Choroid plexus epithelial cell (primary cell): ENCODE measurements at places on chromosomes 7 and 10.

GRCh38 chr10:49605216-49605938 is 4.7 kb upstream of the SLC18A3 start:
- no peak for DNase-seq

DNA sequence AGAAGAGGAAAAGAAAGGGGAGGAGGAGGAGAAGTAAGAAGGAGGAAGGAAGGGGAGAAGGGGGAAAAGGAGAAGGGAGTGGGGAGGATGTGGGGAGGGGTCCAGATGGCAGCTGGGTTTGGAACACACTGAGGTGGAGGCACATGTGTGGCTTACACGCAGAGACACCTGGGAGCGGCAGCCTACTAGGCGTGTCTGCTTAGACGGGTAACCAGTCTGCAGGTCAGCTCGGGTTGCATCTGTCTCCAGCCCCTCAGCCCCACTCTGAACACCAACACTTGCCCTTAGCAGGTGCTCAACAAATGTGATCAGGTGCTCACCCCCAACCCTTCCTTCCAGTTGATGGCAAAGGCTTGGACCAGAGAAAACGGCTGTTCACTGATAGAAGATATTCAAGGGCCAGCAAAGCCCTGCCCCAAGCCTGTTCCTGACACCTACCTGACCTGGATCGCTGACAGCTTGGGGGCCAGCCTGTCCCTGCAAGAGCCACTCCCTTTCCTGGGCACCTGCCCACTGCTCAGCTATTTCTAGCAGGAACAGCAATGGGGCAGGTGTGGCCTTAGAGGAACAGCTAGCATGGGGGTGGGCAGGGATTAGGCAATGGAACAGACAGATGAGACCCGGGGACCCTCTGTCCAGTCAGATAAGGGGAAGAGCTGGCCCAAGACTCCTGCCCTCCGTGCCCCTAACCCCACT is 70.5 kb downstream of the SH3PXD2A start:
- no peak for DNase-seq

DNA sequence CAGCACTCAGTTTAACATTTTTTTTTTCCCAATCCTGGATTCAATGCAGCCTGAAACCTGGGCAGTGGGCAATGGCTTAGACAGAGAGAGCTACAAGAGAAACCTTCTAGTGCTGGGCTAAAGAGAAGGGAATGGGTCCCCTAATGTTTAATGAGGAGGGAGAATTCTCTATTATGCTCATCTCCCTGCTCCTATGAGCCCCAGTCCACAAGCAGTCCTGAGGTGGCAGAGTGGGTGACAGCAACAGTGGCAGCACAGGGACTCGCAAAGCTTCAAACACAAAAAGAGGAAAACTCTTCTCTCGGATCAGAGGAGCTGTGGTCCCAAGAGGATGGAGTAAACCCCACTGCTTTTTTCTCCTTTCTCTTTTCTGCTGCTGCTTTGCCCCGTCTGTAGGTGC is 36.5 kb downstream of the COBL start:
- DNase-seq = no peak

GRCh38 chr7:18445483-18445882 is 50.1 kb upstream of the HDAC9 start:
- DNase-seq = no peak

- no peak for DNase-seq
Measured at GRCh38 chr7:118026791-118027190, 153.6 kb upstream of the CTTNBP2 start.

GRCh38 chr7:41826641-41827040 is 123.8 kb upstream of the INHBA start:
- no peak for DNase-seq

DNA sequence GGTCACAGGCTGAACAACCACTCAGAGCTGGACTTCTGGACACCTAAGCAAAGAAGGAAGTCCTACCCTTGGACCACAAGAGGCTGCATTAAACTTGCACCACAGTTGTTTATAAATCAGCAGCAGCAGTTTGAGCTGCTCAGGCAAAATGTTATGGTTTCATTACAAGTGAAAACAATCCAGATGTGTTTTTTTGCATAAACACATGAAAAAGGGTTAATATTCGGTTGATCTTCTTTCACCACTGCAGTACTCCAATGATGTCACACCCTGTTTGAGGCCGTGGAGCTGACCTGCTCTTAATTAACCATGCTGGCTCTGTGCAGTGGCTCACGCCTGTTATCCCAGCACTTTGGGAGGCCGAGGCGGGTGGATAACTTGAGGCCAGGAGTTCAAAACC is 490.8 kb upstream of the CELF2 start:
- DNase-seq = no peak

DNA sequence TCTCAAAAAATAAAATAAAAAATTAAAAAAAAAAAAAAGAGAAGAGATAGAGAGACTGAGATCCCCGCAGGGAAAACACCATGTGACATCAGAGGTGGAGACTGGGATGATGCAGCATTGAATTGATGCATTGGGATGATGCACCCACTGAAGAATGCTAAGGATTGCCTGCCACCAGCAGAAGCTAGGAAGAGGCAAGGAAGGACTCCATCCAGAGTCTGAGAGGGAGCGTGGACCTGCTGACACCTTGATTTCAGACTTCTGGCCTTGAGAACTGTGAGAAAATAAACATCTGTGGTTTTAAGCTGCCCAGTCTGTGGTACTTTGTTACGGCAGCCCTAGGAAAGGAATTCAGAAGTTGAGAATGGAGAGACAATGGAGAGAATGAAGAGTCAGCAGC is 89.8 kb upstream of the PRPS1L1 start:
- peak; percentile 57 for DNase-seq

- DNase-seq = peak; percentile 68
Measured at GRCh38 chr7:101865031-101865430, 47.6 kb downstream of the CUX1 start.

GRCh38 chr10:124065382-124066125 is 27.8 kb downstream of the CHST15 start:
- DNase-seq = no peak

- DNase-seq = no peak
Measured at GRCh38 chr7:124773339-124773738, 7.7 kb upstream of the GPR37 start.

- no peak for DNase-seq
Measured at GRCh38 chr10:126201603-126202002, 186.7 kb downstream of the ADAM12 start.

DNA sequence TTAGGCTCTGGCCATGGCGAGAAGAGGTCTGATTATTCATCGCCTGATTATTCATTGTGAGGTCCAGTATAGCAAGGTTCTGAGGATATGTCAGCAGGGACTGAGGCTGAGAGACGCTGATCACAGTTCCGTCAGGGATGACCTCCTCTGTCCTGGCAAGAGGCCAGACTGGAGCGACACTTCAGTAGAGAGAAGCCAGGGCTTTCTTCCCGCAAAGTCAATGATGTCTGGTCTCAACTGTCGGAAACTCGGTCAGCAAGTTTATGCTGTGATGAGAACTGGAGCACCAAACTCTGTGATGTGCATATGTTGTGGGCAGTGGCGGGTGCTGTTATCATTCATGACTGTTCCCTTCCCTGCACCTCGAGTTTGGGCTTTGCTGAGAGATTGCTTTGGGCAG is 29.0 kb upstream of the GNA12 start:
- no peak for DNase-seq

- DNase-seq = no peak
Measured at GRCh38 chr10:49628599-49628998, 14.8 kb downstream of the CHAT start.

GRCh38 chr10:4234661-4235060 is 449.7 kb upstream of the KLF6 start:
- DNase-seq = peak; percentile 83

GRCh38 chr7:78073609-78074382 is 275.2 kb downstream of the PHTF2 start:
- no peak for DNase-seq

DNA sequence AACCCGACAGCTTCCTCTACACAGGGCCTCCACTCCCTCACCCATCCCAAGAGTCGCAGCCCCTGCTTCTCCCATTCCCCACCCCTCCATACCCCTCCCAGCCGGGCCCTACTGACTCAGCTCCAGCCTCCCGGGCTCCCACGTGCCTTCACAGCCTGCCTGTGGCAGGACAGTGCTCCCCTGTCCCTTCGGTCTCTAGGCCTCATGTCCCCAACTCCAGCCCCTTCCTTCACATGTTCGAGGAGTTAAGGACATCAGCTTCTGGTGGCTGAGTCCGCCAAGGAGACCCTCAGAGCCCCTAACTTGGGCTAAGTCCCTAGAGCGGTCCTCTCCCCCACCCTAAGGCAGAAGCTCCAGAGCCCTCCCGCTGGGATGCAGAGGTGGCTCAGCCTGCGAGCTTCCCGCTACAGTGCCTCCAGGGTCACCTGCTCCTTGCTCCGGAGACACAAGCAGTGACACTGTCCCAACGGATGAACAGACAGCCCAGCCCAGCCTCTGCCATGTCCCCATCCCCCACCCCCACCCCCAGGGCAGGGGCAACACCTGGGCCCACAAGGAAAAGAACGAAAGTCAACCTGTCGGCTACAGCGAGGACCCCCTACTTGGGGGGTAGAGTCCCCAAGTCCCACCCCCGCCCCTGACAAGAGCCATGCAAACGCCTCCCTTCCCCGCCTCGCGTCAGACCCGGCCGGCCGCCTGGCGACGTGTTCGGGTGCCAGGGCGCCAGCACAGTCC is 716 bp downstream of the SMARCD3 start:
- no peak for DNase-seq

GRCh38 chr10:130652544-130652943 is 516.4 kb downstream of the GLRX3 start:
- peak; percentile 17 for DNase-seq

DNA sequence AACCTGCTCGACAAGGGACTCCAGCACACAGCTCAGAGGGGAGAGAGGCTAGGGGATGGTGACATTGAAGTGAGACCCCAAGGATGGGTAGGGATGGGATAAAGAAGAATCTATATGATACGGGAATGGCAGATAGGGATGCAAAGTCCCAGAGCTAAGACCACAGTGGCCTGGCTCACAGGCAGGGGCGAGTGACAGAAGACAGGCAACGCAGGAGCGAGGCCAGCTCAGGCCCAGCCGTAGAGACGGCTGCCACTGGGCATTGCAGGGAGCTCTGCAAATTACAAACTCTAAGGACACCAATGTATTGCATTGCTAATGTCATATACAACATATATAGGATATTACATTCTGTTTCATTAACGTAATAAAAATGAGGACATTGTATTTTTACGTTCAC is 131.4 kb downstream of the TCERG1L start:
- DNase-seq = no peak

- DNase-seq = peak; percentile 38
Measured at GRCh38 chr10:82150123-82150900, 275.3 kb downstream of the NRG3 start.

DNA sequence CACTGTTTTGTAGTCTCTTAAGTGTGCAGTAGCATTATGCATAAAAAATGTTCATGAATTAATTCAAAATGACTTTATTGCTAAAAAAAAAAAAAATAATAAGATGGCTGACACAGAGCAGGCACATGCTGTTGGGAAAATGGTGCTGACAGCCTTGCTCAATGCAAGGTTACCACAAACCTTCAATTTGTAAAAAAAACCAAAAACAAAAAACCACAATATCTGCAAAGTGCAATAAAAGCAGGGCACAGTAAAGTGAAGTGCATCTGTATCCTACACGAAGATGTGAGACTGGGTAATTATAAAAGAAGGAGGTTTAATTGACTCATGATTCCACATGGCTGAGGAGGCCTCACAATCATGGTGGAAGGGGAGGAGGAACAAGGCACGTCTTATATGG is 185.8 kb downstream of the USP6NL start:
- peak; percentile 39 for DNase-seq

DNA sequence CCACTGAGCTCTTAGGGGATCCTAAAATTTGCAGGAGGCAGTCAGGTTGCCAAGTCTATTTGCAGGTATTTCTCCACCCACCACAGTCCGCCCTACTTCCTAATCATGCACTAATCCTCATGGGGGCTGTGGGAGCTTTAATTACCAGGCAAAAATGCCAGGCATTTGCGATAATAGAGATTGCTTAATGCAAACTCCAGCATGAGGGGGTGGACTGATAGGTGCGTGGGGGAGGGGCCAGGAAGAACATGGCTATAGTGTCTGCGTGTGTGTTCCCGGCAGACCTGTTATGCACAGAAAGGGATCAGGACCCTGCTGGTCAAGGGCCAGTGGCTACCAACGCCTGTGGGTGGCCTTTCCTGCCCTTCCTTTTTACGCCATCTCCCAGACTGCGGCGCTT is 15.6 kb upstream of the AQP1 start:
- DNase-seq = peak; percentile 31

- DNase-seq = no peak
Measured at GRCh38 chr7:74173074-74173473, 1.1 kb upstream of the EIF4H start.

DNA sequence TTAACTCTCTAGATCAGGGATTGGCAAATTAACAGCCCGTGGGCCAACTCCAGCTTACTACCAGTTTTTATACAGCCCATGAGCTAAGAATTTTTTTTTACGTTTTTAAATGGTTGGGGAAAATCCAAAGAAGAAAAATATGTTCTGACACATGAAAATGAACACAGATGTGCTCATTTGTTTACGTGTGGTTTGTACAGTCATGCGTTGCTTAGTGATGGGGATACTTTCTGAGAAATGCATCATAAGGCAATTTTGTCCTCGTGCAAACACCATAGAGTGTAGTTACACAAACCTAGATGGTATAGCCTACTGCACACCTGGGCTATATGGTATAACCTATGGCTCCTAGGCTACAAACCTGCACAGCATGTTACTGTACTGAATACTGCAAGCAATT is 8.3 kb upstream of the SMKR1 start:
- DNase-seq = peak; percentile 91

- no peak for DNase-seq
Measured at GRCh38 chr10:127855976-127856375, 36.8 kb downstream of the CLRN3 start.

DNA sequence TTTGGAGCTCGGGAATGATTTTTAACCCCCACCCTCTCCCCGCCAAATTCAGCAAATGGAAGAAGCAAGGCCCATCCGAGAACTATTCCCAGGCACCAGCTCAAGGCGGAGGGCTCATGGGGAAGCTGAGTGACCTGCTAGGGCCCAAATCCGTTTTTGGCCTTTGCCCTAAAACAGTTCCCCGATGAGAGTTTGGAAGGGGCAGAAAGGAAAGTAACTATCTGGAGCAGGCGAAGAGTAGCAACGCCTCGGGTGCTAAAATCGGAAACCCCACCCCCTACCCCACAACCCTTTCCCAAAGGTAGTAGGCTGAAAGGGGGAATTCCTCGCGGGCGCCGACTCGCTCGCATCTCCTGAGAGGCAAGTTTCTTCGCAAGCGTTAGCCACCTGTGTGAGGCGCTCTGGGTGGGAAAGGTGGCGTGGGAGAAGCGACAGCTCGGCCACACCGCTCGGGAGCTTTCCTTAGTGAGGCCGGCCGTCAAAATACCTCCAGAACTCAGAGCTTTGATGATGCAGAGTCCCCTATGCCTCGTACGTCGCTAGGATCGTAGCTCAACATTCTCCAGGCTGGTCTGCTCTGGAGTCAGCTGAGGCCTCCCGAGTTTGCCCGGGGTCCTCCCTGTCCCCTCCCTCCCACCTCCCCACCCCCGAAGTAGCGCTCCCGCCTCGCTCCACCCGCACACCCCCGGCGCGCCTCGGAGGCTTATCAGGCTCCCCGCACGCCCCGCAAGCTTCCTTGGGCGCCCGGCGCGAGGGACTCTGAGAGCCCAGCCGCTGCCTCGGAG is 642 bp upstream of the PRKG1 start:
- DNase-seq = peak; percentile 23

- peak; percentile 50 for DNase-seq
Measured at GRCh38 chr10:74500816-74501215, 325.6 kb upstream of the KAT6B start.
